T-helper 1 cell treated with Interleukin-12 subunit alpha and Interleukin-12 subunit beta and Interleukin-4 antibody, amounts not matched to agents 30 ng/mL and 1 ng/mL, for 36 hours (primary cell): ENCODE measurements at places on chromosomes 5 and 9. TPM values are rescaled to one million over a fixed set of nuclear protein-coding genes. Genes with fewer than 3 reads are reported as not detected.

Gene DNAJC21
- total RNA-seq = 49.0 and 51.9 TPM in 2 replicates

Gene PRLR
- total RNA-seq = not detected in 2 replicates

Gene FSTL4
- total RNA-seq = not detected in 2 replicates

Gene SLC22A5
- 4.8 and 5.0 TPM in 2 replicates for total RNA-seq

Gene FST
- total RNA-seq = not detected in 2 replicates

Gene CLIC3
- 1.4 and 1.8 TPM in 2 replicates for total RNA-seq

Gene SLC34A3
- total RNA-seq = not detected in 2 replicates

Gene DOCK8
- 266 and 274 TPM in 2 replicates for total RNA-seq

Gene DDX4
- 0.83 and 1.3 TPM in 2 replicates for total RNA-seq

Gene PCDHA6
- not detected in 2 replicates for total RNA-seq

Gene SPATA31A3
- total RNA-seq = not detected in 2 replicates

Gene FAM151B
- 0.22 TPM in 1 of 2 replicates, not detected in the other for total RNA-seq

Gene C1QTNF2
- total RNA-seq = not detected in 2 replicates

Gene NSD1
- total RNA-seq = 115 and 116 TPM in 2 replicates

Gene SHB
- total RNA-seq = 0.71 and 0.74 TPM in 2 replicates

Gene GHR
- total RNA-seq = 0.05 TPM in 1 of 2 replicates, not detected in the other

Gene FAM221B
- not detected in 2 replicates for total RNA-seq

Gene ISOC1
- total RNA-seq = 18.8 and 20.2 TPM in 2 replicates

Gene RAB3C
- not detected in 2 replicates for total RNA-seq

Gene CMYA5
- total RNA-seq = 0.20 and 0.29 TPM in 2 replicates

Gene ZNF454
- total RNA-seq = not detected in 2 replicates

Gene TOMM5
- total RNA-seq = 79.7 and 83.9 TPM in 2 replicates

Gene DND1
- total RNA-seq = 3.9 and 4.5 TPM in 2 replicates

Gene PCA3
- total RNA-seq = not detected in 2 replicates

Gene BAAT
- total RNA-seq = 0.07 TPM in 1 of 2 replicates, not detected in the other

Gene ANKRD18A
- 2.1 and 5.0 TPM in 2 replicates for total RNA-seq

Gene PTGDS
- 5.2 and 5.3 TPM in 2 replicates for total RNA-seq

Gene APBA1
- total RNA-seq = 12.8 and 14.9 TPM in 2 replicates

Gene SLIT3
- not detected in 2 replicates for total RNA-seq

Gene PCDHGB1
- 0.15 and 0.17 TPM in 2 replicates for total RNA-seq

Gene SPATA31C1
- total RNA-seq = not detected in 2 replicates

Gene PROB1
- 5.2 TPM in 2 replicates for total RNA-seq

Gene EMB
- total RNA-seq = 169 and 187 TPM in 2 replicates

Gene TAS2R1
- total RNA-seq = not detected in 2 replicates

Gene DNAH5
- not detected in 2 replicates for total RNA-seq

Gene FAT2
- not detected in 2 replicates for total RNA-seq

Gene OR1Q1
- total RNA-seq = not detected in 2 replicates

Gene KIF4B
- 0.05 and 0.07 TPM in 2 replicates for total RNA-seq

Gene PCDHGA7
- total RNA-seq = 0.15 and 0.24 TPM in 2 replicates
